Fibroblast of the aortic adventitia (primary cell): ENCODE measurements at places on chromosomes 2 and 18. TPM values are rescaled to one million over a fixed set of nuclear protein-coding genes. Genes with fewer than 3 reads are reported as not detected.

The CD8B2 gene
- total RNA-seq = not detected in 2 replicates

The SERPINB3 gene
- not detected in 2 replicates for total RNA-seq

The TSPYL6 gene
- total RNA-seq = 0.25 TPM in 1 of 2 replicates, not detected in the other

- no peak for DNase-seq
Measured at GRCh38 chr2:226845386-226846116, 9.7 kb downstream of the RHBDD1 start.

GRCh38 chr2:43224131-43224570 is 2.3 kb downstream of the ZFP36L2 start:
- peak; percentile 75 for DNase-seq
